Body of pancreas (tissue), 4 donors: ENCODE measurements at places on chromosomes 2 and 18. TPM values are rescaled to one million over a fixed set of nuclear protein-coding genes. Genes with fewer than 3 reads are reported as not detected.

Gene UGT1A10
- total RNA-seq = 0.99 TPM

Gene SLC25A12
- total RNA-seq = 4.9 TPM

Gene SLC16A14
- 0.99 TPM for total RNA-seq

DNA sequence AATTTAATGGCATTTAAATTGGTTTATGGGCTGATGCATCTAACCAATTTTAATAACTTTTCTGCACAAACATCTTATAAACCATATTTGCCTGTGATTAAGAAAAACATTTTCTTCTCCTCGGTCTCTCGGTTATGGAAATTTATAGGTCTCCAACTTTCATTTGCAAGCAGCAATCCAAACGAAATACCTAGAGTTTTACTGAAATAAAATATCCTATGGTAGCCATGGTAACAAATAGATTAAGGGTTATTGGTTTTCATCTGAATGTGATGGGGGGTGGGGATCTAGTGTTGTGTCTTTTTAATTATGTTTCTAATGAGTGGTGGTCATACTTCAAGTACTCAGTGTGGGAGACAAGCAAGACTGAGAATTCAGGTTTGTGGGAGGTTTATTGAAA lies 2.9 kb downstream of the KLHL29 start:
- no peak for DNase-seq
- no peak overlapping the region for H3K27ac ChIP-seq
- H3K4me3 ChIP-seq = no peak overlapping the region
- no peaks in the 10 kb centered on the region for H3K27me3 ChIP-seq
- no peaks in the 10 kb centered on the region for H3K36me3 ChIP-seq

- no peaks in the 10 kb centered on the region for H3K36me3 ChIP-seq
- no peaks in the 10 kb centered on the region for H3K27me3 ChIP-seq
- no peak overlapping the region for H3K4me3 ChIP-seq
- no peak overlapping the region for H3K27ac ChIP-seq
These were observed 1156.6 kb downstream of the RPIA start for GRCh38 chr2:89848114-89848513.

DNA sequence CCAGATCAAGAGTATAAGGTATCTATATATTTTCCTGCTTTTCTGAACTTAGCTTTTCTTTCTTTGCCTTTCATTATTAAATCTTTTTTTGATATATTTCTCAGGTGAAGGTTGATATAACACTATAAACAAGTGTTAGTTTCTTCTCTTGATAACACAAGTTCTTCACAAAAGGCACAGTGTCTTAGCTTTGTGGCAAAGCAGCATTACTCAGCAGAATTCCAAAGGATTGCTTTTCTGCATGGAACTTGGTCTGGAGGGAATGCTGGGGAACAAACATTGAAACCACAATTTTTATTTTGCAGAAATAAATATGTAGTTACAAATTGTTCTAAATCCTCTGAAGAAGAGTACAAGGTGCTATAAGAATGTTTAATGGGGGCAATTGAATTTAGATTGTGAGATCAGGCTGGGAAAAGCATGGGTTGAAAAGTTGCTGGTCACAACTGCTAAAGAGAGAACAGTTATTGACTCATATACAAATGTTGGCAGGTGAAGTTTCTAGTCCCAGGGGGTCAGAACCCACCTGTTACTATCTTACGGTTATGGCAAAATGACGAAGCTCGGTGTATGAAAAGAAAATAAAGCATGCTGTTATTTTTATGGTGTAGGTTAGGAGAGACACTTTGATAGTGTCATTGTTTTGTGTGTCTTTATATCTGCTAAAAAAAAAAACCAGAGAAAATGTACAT lies 68.2 kb downstream of the UBR3 start:
- peaks cover 4% of the 10 kb centered on the region for H3K36me3 ChIP-seq
- H3K27me3 ChIP-seq = no peaks in the 10 kb centered on the region
- no peak for DNase-seq
- no peak overlapping the region for H3K4me3 ChIP-seq
- H3K4me1 ChIP-seq = peaks cover 7% of the 10 kb centered on the region
- H3K27ac ChIP-seq = no peak overlapping the region

- H3K4me3 ChIP-seq = peak overlapping the region; percentile 67
- H3K27me3 ChIP-seq = no peaks in the 10 kb centered on the region
- DNase-seq = no peak
- H3K36me3 ChIP-seq = peaks cover 10% of the 10 kb centered on the region
- peaks cover 35% of the 10 kb centered on the region for H3K4me1 ChIP-seq
These were observed 822 bp downstream of the PSMG2 start for GRCh38 chr18:12703664-12704063.

GRCh38 chr2:165293440-165294420 lies 54.5 kb downstream of the SCN2A start:
- H3K4me3 ChIP-seq = no peak overlapping the region
- no peaks in the 10 kb centered on the region for H3K27me3 ChIP-seq
- no peak overlapping the region for H3K27ac ChIP-seq
- H3K36me3 ChIP-seq = no peaks in the 10 kb centered on the region
- peaks cover 6% of the 10 kb centered on the region for H3K4me1 ChIP-seq

DNA sequence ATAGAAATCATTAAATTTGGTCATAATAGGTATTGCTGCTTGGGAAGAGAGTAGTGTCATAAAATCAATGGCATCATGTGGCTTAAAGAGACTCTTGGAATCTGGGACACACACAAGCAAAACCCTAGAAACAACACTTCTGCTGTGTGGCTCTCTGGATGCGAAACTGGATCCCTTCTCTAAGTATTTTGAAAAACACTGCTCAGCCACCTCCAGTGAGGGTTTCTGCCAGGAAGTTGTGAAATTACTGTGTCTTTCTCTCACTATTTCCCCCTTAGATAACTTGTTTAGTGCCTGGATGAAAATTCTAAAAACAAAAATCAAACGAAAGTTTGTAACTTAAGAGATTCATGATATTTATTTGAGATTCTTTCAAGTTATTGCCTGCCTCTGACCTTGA lies 163.8 kb downstream of the RHBDD1 start:
- no peaks in the 10 kb centered on the region for H3K4me1 ChIP-seq
- no peak for DNase-seq
- H3K36me3 ChIP-seq = no peaks in the 10 kb centered on the region
- H3K27me3 ChIP-seq = no peaks in the 10 kb centered on the region

- H3K27ac ChIP-seq = no peak overlapping the region
- H3K4me1 ChIP-seq = peaks cover 8% of the 10 kb centered on the region
- no peak overlapping the region for H3K4me3 ChIP-seq
These were observed 12.9 kb downstream of the ID2 start for GRCh38 chr2:8694737-8695136.

DNA sequence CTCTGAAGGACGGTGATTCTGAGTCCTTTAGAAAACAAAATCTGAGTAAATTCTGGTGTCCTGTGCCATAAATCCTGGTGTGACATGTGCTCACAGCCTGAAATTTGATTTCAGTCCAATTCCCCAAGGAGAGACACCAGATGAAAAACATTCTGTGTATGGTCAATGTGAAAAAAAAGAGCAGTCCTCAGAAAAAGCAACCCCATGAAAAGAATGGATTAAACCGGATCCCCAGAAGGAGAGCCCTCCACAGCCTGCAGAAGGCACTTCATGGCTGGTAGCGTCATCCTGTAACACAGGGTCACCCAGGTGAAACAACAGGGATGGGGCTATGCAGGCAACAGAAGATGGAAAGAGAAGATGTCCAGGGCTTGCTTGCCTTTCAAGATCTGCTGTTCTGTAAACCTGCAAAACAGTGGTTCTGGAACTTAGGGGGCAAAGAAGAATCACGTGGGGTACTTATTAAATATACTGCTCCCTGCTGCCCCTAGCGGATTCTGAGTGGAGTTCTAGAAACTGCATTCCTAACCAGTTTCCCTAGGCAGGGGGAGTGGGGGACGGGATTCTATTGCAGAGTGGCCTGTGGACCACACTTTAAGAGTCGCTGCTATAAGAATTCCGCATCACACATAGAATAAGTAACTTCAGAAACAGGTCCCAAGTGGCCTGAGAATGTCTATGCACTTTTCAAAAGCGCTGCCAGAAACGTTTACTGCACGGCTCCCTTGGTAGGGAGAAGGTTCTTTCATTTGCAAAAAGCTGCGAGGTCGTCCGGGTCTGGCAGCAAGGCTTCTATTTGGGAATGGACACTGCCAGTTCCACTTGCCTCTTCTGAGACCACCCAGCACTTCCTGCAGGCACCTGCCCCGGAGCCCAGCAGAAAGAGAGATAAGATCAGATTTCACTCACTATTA lies 118.9 kb upstream of the ARL5A start:
- peak; percentile 45 for DNase-seq
- no peak overlapping the region for H3K4me3 ChIP-seq

DNA sequence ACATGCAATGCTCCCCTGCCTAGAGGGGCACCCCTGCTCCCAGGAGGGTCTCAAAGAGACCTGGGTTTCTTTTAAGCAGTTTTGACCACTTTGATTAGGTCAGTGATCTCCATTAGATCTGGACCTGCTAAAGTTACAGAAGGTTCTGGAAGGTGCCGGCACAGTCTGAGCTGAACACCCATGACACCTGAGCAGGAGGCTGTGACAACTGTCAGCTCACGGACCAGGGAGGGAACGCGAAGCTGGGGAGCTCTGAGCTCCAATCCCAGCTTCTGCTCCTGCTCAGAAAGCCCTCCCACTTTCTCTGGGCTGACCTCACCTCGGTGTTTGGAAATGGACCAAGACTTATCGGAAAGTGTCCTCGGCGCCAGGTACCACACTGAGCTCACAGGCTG lies 113.8 kb downstream of the NFATC1 start:
- H3K27ac ChIP-seq = no peak overlapping the region
- no peaks in the 10 kb centered on the region for H3K36me3 ChIP-seq
- no peak overlapping the region for H3K4me3 ChIP-seq
- H3K27me3 ChIP-seq = no peaks in the 10 kb centered on the region
- peaks cover 21% of the 10 kb centered on the region for H3K4me1 ChIP-seq
